Cardiac fibroblast (primary cell): ENCODE measurements at places on chromosomes 11 and 22.

- DNase-seq = no peak
Observed at GRCh38 chr22:19396561-19396933, 35.0 kb downstream of the HIRA start.

GRCh38 chr11:61737131-61737530 is 15.3 kb upstream of the MYRF start:
- DNase-seq = no peak

- DNase-seq = peak; percentile 33
Observed at GRCh38 chr11:63906585-63906984, 10.4 kb downstream of the RCOR2 start.

DNA sequence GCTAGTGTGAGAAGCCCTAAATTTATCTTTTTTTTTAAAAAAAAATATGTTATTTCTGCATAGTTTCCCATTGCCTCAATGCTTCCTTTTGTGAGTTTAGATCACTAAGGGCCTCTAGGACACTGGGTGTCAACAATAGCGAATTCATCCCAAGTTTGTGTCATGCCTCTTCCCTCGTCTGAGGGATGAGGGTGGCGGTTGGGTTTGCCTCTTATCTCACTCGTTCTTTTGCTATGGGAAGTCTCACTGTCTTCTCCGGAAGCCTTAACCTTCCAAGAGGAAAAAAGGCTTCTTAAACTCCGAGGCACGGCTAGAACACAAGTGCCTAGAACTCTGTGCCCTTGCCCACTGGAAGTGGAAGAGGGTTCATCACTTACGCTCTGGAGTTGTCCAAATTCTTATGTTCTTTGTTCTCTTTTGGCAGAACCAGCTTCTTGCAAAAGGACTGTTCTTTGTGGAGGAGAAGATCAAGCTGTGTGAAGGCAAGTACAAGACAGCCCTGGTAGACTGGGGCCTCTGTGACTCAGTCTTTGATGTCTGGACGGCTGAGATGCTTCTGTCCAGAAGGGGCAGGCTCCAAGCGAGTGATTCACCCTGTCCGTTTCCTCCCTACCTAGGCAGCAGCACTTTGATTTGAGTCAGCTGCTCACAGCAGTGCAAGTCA is 78.5 kb downstream of the TRAF6 start:
- DNase-seq = peak; percentile 96

GRCh38 chr11:46948378-46949131 is 12.0 kb downstream of the CSTPP1 start:
- peak; percentile 87 for DNase-seq

DNA sequence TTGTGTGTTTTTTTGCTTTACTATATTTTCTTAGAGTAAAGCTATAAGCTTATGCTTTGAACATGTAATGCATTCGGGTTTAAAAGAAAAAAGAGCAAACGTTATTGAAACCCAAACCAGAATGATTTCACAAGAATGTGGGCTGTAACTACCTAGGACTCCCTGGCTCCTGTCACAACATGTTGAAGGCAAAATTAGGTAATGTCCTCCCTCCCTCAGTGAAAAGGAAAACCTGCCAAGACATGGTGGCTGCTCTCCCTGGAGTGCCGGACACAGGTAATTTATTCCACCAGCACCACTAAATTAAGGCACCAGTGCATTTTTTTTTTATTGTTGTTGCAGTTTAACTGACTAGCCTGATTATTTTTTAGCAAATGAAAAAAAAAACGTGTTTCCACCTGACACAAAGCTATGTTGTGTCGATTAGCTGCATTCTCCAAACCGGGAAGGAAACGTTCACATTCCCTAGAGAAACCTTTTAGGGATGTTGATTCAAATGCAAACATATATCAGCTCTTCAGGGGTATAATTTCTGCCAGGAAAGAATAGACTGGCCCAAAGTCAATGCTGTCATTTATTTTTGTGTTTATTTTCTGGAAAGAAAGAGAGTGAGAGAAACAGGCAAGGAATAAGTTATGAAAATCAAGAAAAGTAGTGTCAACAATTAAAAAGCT is 134.6 kb downstream of the CCDC34 start:
- DNase-seq = no peak

DNA sequence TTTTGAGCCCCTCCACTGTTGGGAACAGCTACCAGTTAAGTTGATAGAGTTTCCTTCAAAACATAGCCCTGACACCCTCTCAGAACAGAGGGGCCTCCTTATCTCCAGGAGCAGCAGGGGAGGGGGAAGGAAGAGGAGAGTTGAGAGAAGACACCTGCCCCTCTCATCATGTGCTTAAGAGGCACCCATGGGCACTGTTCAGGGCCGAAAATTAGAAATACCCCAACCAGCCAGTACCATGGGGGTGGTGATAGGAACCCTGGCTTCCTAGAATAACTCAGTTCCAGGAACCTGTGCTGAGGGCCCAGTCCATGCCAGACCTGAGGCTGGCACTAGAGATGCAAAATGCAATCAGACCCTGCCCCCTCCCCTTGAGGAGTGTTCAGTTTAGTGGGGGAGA is 9.3 kb upstream of the GDPD5 start:
- DNase-seq = no peak
